ENCODE measurements at places on chromosomes 13 and 19.

- DNase-seq, result no peak
These were observed 278.9 kb downstream of the ZNF536 start for GRCh38 chr19:30651066-30651465.

DNA sequence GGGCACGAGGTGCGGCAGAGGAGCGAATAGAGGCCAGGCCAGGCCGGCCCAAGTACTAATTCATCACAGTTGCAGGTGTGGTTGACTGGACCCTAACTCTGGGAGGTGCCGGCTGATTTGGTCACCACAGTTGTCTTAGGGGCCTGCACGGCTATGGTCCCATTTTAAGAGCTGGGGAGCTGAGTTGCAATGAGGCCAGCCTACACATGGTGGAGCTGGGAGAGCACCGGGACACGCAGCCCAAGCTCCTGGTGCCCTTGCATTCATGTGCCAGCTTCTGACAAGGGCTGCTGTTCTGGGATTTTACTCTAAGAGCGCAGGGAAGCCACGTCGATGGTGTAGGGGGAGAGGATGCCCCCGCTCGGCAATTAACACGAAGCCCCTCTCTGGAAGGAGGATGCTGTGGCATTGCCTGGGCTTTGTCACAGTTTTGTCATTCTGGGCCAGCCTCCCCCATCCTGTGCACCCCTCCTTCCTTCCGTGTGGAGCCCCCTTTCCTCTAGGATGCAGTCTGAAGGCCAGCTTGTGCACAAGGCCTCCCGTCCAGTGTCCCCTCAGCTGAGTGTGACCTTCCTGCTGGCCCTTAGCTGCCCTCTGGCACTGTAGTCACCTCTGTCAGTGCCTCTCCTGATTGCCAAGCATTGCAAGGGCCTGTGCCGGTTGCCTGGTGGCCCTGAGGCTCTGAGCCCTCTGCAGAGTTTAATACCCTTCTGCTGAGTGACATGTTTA is 109.4 kb upstream of the C1QTNF9B start:
- no peak for DNase-seq

DNA sequence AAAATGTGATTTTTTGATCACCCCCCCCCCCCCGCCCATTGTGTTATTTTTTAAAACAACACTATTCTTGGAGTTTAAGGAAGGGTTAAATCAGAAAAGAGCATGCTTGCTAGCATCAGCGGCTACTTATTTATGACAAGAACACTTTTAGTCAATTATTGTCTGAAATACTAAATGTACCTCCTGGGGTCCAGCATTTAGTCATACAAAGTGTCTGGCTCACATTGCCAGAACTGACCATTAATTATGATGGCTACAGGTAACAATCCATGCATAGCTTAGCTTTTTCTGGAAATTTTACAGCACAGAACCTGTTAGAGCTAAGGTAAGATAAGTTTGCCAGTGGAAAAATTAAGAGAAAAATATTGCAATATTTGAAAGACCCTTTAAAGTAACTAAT is 90.1 kb downstream of the PCDH9 start:
- no peak for DNase-seq

GRCh38 chr13:59677966-59678814 is 485.5 kb downstream of the DIAPH3 start:
- DNase-seq, result no peak

DNA sequence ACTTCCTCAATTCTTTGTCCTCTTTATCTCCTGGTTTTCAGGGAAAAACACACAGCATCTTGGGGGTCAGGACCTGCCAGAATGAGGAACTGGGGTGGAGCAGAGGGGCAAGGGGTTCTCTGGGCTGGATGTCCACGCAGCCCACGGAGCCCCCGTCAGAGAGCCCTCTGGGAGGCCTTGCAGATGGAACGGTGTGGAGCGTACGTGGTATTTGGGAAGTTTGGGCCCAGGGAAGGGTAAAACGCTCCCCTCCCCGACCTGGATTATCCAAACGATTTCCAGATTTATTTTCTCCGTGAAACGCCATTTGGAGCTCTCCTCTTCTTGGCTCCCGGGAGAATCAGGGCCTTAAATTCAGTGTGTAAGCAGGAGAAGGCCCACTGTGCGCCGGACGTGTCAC is 51.7 kb upstream of the ZNF536 start:
- DNase-seq, result no peak

- DNase-seq, result no peak
These were observed 10.6 kb upstream of the NUP62 start for GRCh38 chr19:49939721-49940481.

DNA sequence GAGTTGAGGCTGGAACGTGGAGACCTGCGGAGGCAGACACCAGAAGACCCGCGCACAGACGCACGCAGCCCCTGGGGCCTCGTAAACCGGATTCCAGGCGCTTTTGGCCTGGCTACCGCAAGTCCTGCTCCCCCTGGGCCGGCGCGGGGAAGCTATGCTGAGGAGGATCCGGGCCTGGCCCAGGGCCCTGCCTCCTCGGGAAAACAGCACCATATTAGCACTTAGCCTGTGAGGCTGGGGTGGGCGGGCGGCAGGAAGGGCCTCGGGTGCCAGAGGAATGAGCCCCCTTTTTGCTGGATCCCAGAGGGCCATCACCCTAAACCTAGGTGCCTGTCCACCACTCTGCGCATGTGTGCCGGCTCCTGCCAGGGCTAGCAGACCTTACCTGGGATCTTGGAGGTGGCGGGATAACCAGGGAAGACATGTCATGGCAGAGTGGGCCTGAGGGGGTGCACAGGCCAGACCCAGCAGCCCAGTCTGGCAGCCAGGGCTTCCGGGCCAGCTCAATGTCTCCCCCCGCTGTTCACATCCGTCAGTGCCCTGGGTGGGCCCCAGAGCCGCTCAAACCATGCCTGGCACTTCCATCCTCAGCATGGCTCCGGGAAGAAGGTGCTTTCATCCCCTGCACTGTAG is 7.3 kb downstream of the ELOF1 start:
- no peak for DNase-seq

Data from left ventricle myocardium superior (tissue), 1 donor.